ENCODE measurements at places on chromosomes 7 and 10. TPM values are rescaled to one million over a fixed set of nuclear protein-coding genes. Genes with fewer than 3 reads are reported as not detected.

- DNase-seq = peak; percentile 59
- peak within 1 kb of the TSS; percentile 67 for H3K27ac ChIP-seq
- H3K36me3 ChIP-seq = no peaks in the 10 kb centered on the region
- H3K4me1 ChIP-seq = peaks cover 12% of the 10 kb centered on the region
Measured at GRCh38 chr7:33905389-33906032, at the start of gene BMPER. Gene BMPER, plus strand, starts transcription at chr7:33905539. Its CDS starts 75 bp downstream, at chr7:33905614.

DNA sequence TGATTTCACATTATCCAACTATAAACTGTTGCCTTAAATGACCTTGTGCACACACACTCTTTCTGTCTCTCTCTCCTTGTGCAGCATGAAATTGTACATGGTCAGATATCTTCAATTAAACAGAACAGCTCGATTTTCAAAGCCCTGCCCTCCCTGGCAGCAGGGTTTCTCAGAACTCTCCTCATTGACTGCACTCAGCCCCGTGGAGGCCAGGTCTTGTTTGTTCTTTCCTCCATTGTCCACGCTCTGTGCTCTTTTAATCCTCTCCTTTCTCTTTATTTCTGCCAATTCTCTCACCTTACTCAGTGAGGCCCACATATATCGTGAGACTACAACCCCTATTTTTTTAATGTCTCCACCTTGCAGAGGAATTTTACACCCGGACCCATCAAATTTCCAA lies 175.9 kb upstream of the STK17A start:
- no peak overlapping the region for H3K27ac ChIP-seq
- H3K36me3 ChIP-seq = no peaks in the 10 kb centered on the region
- no peak for DNase-seq
- H3K4me3 ChIP-seq = no peak overlapping the region
- H3K27me3 ChIP-seq = no peaks in the 10 kb centered on the region

- H3K4me3 ChIP-seq = no peak overlapping the region
- no peaks in the 10 kb centered on the region for H3K4me1 ChIP-seq
- no peak overlapping the region for H3K27ac ChIP-seq
- DNase-seq = no peak
Measured at GRCh38 chr10:6487920-6488319, 92.2 kb downstream of the PRKCQ start.

DNA sequence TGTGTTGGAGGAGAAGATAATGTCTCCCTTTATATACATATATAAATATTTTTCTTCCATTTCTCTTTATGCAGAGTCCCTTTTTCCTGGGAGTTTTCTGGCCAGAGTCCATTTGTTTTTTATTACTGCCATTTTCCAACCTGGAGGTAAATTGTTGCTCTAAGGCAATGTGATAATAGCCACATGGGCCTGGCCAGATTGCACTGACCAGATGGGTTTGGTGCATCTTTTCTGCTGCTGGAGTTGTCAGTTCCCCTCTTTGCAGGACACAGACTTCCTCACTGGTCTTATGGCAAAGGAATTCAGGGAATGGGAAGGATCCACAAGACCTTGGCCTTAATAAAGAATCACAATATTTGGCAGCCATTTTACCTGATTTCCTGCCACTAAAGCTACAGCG lies 254.9 kb downstream of the SORCS3 start:
- no peak overlapping the region for H3K4me3 ChIP-seq
- no peak for DNase-seq
- H3K4me1 ChIP-seq = no peaks in the 10 kb centered on the region
- H3K27ac ChIP-seq = no peak overlapping the region
- H3K27me3 ChIP-seq = peaks cover 48% of the 10 kb centered on the region

- DNase-seq = peak; percentile 83
- peaks cover 26% of the 10 kb centered on the region for H3K4me1 ChIP-seq
Measured at GRCh38 chr10:91422915-91423314, 12.8 kb downstream of the HECTD2 start.

- no peaks in the 10 kb centered on the region for H3K27me3 ChIP-seq
- H3K4me1 ChIP-seq = no peaks in the 10 kb centered on the region
- H3K4me3 ChIP-seq = no peak overlapping the region
- no peak for DNase-seq
- H3K36me3 ChIP-seq = no peaks in the 10 kb centered on the region
- H3K27ac ChIP-seq = no peak overlapping the region
Measured at GRCh38 chr7:11294218-11294617, 320.5 kb downstream of the PHF14 start.

GRCh38 chr10:34097682-34098081 lies 717.4 kb downstream of the PARD3 start:
- H3K27ac ChIP-seq = no peak overlapping the region
- peaks cover 7% of the 10 kb centered on the region for H3K4me1 ChIP-seq
- no peaks in the 10 kb centered on the region for H3K27me3 ChIP-seq
- DNase-seq = no peak
- H3K36me3 ChIP-seq = no peaks in the 10 kb centered on the region

DNA sequence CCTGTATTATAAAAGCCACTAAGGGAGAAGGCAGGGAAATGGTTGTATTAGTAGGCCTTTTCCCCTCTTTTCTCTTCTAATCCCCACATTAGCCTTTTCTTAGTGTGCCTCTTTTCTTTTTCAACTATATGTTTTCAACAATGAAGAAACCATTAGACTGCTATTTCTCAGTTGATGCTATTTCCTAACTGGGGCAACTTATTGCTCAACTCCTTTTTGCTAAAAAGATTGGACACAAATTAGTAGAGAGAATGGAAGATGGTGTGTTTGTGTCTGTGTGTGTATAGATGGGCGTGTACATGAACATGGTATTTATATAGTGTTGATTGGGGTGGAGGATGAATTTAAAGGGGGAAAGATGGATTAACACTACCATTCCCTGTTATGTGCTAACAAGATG lies 28.4 kb downstream of the TBC1D12 start:
- no peak overlapping the region for H3K4me3 ChIP-seq
- no peak overlapping the region for H3K27ac ChIP-seq
- H3K4me1 ChIP-seq = no peaks in the 10 kb centered on the region
- no peak for DNase-seq
- no peaks in the 10 kb centered on the region for H3K36me3 ChIP-seq
- H3K27me3 ChIP-seq = no peaks in the 10 kb centered on the region

Gene CYREN
- total RNA-seq = 46.8 TPM

Gene NODAL
- total RNA-seq = not detected

Gene HTR5A
- total RNA-seq = not detected

Gene CDK1
- 168 TPM for total RNA-seq

Gene HSPA12A
- 1.5 TPM for total RNA-seq

Gene OIT3
- not detected for total RNA-seq

All from A673 (cell line).